ENCODE measurements at places on chromosomes 11 and 22.

DNA sequence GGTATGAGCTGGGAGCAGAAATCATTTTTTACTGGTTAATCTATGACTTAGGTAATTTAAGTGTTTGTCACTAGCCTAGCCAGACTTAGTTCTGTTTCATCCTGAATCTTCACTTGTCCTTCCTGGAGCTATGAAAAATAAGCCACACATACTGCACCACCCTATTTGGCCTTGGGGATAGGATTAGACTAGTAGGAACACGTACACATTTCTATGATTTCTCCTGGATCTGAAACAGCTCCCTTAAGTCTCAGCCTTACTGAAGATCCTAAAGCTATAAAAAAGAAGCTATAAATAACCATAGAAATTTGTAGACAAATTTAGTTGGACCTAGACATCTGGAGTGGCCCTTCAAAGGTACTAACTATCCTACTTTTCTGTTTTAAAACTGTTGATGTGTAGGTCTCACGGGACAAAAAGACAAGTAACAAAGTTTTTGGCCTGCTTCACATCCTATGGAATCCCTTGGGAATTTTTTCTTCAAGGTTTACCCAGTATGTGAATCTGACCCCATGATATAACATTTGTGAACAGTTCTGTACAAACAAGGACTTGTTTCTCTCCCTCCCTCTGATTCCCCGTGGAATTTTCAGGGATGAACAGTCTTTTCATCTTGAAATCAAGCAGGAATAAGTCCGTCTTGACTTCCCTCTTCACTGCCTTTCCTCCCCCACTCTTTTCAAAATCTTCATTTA is 275.0 kb downstream of the FAM76B start:
- no peak for DNase-seq

DNA sequence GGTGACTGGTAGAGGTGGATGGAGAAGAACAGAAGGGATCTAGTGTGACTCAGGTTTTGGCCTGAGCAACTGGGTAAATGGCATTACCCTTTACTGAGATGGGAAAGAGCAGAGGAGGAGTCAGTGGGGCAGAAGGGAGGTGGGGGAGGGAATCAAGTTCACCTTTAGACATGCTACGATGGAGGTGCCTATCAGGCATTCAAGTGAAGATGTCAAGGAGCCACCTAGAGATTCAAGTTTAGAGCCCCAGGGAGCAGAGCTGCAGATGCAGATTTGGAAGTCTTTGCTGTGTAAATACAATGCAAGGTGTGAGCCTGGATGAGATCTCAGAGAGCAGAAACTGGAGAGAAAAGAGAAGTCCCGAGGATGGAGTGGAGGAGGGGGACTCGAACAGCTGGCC is 979 bp upstream of the MOGAT2 start:
- no peak for DNase-seq

DNA sequence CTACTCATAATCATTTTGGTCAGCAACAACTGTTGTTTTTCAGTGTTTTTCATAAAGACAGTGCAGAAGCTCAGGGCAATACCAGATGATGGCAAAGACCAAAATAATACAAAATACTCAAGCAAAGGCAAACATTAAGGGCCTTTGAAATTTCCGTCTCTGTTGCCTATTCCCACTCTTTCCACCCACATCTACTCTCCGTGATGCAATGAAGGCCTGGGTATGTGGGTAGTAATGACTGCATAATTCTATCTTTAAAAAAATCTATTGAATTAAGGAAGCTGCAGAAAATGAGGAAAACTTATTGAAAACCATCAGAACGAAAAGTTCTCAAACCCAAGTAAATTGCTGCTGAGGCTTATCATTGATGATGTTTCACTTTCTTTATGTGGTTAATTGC is 203.3 kb downstream of the MAML2 start:
- no peak for DNase-seq

GRCh38 chr11:109864151-109864661 is 229.0 kb upstream of the ZC3H12C start:
- no peak for DNase-seq

DNA sequence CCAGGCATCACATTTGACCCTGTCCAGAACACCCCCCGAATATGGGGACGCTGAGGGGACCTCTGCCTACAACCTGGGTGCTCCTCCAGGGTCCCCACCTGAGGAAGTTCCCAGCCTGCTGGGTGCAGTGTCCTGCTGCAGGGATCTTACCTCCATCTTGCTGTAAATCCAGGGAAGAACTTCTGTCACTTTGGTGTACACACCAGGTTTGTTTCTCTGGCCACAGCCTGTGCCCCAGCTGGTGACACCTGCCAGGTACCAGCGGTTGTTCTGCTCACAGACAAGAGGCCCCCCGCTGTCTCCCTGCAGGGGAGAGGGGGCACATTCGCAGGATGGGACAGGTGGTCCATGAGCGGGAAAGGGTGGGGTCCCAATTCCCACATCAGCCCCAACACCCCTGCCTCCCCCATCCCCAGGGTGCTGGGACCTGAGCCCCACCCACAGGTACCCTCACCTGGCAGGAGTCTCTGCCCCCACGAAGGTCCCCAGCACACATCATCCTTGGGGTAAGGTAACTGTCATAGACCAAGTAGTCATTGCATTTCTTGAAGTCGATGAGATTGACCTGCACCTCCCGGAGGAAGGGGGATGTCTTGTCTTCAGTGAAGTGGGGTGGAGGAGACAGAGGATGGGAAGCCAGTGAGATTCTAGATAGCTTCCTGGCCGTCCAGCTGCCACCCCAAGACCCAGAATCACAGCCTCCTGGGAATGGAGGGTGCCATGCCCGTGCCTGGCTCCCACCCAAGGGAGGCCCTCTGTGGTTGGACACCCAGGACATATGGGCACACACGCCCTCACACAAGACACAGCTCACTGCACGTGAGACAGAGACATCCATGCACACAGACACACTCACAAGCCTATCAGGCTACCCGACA is 25.5 kb downstream of the TMPRSS13 start:
- no peak for DNase-seq

- no peak for DNase-seq
Measured at GRCh38 chr22:46769191-46769675, 6.8 kb downstream of the TBC1D22A start.

DNA sequence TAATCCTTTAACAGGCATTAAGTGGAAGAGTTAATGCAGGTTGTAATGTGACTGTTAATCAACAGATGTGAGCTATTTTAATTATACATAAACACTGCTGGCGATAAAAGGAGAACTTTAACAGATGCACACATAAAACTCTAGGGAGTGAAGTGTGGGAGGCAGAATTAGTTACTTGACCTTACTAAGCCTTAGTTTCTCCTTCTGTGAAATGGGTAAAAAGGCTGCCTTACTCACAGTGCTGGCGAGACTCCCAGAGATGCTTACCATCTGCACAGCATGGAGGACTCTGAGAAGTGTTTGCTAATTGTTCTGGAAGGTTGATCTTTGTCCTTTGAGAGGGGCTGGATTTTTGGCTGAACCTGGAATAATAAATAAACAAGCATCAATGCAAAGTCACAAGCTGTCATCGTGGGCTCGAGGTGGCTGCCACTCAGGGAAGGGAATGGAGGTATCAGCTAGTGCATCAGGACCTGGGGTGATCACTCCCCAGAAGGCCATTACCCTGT is 58.6 kb upstream of the MPEG1 start:
- no peak for DNase-seq

DNA sequence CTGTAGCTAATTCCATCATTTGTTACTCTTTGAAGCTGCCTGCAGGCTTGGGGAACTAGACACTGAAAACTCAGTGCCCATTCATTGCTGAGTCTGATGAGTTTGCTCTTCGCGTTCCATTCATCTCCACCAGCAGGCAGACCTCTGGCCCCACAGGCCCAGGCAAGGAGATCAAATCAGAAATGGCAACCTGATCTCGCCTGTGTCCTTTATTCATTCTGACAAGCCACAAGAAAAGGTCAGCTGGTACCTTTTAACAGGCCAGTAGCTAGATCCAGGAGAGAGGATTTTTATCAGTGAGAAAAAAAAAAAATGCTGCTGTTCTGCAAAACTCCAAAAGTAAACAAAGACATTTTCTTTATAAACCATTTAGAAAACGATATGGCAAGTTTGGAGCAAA is 742.5 kb downstream of the ETS1 start:
- no peak for DNase-seq

DNA sequence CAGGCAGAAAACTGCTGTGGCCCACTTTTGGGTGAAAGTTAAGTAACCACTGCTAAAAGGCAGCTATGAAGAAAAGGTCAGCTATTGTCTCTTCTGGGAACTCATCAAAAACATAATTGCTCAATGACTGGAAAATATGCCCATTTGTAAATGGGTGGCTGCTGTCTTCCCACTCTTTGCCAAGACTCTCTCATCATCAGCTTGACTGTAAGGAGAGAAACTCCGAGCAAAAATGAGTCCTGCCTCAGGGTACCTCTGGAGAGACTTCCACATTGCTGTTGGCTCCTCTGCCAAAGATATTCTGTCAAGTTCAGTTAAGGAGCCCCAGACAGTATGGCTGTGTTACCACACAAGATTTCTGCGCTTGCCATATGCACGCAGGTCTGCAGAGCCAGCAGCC is 138.7 kb downstream of the BBOX1 start:
- no peak for DNase-seq

GRCh38 chr11:2883979-2884815 is 1.4 kb downstream of the CDKN1C start:
- DNase-seq = no peak

- DNase-seq = no peak
Measured at GRCh38 chr11:110761131-110761530, 48.9 kb upstream of the ARHGAP20 start.

DNA sequence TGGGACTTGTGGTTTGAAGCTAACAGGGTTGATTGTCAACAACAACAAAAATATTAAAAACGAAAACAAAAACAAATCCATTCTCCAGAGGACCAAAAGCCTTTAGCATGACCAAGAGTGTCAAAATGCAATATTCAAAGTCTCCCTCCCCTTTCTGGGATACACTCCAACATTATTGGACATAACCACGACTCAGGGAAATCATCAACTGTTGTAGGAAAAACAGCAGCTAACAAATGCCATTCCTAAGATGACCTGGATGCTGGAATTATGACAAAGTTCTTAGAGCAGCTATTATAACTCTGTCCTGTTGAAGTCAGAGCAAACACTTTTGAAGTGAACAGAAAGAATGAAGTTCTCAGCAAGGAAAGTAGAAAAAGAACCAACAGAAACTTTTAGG is 143.0 kb downstream of the TMEM135 start:
- no peak for DNase-seq

All from stimulated activated naive CD4-positive, alpha-beta T cell (primary cell).